ENCODE measurements at places on chromosomes 3 and 15. TPM values are rescaled to one million over a fixed set of nuclear protein-coding genes. Genes with fewer than 3 reads are reported as not detected.

GRCh38 chr3:190533511-190534281 lies 19.8 kb downstream of the IL1RAP start:
- peak; percentile 82 for DNase-seq

DNA sequence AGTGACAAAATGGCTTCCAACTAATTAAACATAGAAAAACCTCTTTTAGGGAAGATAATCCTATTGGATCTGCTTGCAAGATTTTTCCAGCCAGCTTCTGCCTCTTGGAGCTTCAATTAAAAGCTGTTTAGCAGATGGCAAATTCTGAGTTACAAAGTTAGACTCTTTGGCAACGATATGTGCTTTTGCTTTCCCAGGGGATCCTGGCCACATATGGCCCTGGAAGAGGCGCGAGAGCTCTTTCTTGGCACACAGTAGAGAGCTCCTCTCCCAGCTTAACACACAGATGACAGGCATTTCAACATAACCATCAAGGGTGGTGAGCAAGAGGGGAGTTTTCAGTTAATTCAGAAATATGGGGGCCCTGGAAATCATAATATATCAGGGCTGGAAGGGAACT lies 41.6 kb upstream of the GALNT15 start:
- DNase-seq = no peak

- no peak for DNase-seq
Measured at GRCh38 chr3:101970905-101971304, 121.6 kb downstream of the NFKBIZ start.

- no peak for DNase-seq
Measured at GRCh38 chr3:187063286-187064121, 75.8 kb downstream of the RPL39L start.

DNA sequence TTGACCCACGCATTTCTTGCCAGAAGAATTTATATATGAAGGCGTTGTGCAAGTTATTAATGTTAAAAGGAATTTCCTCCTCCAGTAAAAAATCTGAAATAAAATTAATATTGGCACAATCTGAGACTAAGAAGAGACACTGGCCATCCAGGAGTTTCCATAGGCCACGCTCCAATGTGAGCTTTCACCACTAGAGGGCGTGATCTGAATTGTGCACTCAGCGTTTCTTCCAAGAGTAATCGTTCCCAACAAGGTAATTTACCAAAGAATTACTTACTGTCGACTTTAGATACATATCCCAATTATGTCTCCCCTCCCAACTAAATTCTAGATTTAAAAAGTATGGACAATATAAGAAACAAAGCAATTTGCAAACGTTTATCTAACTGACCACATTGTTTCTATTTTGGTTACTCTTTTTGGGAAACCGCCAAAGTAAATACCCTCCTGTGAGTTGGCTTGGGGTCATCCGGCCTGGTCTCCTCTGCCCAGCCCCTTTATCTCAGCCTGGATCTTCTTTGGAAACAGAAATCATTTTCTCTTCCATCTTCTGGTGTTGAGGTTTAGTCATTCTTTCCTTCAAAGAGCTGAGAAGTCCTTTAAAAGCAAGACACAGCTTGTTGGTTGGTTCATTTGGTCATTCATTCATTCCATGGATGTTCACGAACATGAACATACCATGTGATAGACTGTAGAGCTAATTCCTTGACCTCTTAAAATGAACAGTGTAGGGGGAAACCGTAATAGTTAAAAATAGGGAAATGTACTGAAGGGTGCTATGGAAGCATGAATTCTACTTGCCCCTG lies 26.2 kb downstream of the POLR2M start:
- DNase-seq = no peak

GRCh38 chr3:45010811-45011333 lies 15.2 kb upstream of the CLEC3B start:
- no peak for DNase-seq

- DNase-seq = no peak
Measured at GRCh38 chr15:59005579-59005978, 18.1 kb downstream of the RNF111 start.

DNA sequence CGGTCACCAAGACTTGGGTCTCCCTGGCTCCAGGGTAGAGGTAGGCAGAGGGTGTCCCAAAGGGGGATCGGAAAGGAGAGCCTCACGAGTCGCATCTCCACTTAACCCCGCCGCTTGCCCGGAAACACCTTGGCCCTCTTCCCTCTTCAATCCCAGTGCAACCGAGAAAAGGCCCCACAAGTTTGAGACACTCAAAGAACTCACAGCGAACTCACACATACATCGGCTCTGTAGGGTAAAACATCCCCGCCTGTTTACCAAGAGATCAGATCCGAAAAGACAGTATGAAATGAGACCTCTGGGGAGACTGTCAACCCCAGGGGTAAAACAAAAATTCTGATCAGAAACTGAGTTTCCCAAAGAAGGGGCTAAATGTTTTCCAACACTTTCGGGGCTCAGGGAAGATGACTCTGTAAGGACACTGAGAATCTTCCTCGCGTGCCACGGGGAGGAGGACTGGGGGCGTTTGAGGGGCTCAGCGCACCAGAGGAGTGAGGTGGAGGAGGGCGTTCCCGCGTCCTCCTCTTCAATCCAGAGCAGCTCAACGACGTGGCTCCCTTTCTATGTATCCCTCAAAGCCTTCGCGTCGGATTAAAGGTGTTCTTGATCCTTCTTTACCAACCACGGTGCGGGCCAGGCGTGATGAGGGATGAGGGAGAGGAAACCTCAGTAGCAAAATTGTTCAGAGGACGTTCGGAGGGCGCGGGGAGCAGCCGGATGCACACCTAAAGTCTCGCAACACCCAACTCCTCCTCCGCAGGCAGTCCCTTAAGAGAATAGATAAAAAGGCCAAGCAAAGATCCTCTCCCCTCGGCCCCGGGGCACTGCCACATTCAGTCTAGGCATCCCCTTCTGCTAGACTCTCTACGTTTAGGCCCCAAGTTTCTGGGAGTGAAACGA lies 3.7 kb downstream of the WNT5A start:
- no peak for DNase-seq

GRCh38 chr3:149442043-149442442 lies 32.5 kb upstream of the TM4SF4 start:
- DNase-seq = no peak

GRCh38 chr3:69767571-69767970 lies 28.3 kb downstream of the MITF start:
- peak; percentile 57 for DNase-seq

DNA sequence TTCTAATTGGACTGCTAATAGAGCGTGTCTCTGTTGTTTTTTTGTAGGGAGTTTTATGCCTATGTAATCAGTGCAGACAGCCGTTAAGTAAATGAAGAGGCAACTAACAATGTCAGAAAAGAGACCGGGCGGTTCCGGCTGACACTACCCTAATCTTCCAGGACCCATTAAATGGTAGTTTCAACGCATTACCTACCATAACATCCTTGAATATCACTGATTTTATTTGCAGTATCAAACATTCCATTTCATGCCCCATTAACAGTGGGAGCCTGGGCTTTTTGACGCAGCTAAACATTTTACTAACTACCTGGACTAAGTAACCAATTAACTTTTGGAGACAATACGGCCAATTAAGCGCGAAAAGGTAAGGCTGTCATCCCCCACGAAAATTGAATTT lies 832.9 kb upstream of the NR2F2 start:
- DNase-seq = no peak

GRCh38 chr3:55000546-55000945 lies 72.7 kb upstream of the LRTM1 start:
- DNase-seq = no peak

DNA sequence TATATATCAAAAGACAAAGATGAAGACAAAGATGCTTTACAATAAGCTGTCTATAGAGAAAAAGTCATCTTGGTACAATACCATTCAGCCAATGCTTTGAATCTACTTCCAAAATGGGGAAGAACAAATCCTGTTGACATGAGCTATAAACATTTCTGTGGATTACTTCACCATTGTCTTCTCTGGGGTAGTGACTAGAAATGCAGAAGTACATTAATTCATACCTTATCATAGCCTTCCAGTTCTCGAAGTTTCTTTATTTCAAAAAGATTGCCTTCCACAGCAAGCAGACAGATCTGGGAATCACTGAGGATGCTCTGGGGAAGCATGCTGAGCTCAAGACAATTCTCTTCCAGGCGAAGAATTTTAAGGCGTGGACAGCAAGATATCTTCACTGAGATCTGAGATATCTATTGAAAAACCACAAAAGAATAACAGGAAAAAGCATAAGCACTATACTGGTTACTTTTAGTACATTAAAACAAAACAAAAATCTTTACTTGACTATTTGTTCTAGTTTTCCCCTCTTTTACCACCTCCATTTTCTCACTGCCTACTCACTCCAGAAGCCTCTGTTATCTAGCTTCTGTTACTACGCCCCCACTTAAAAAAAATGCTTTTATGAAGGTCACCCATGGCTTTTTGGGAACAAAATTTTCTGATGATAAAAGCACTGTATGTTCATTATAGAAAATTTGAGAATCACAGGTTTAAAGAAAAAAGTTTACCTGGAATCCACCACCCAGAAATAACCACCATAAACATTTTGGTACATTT lies 3.6 kb downstream of the LRRC57 start:
- no peak for DNase-seq

- peak; percentile 44 for DNase-seq
Measured at GRCh38 chr3:53809764-53810400, 36.3 kb downstream of the CHDH start.

DNA sequence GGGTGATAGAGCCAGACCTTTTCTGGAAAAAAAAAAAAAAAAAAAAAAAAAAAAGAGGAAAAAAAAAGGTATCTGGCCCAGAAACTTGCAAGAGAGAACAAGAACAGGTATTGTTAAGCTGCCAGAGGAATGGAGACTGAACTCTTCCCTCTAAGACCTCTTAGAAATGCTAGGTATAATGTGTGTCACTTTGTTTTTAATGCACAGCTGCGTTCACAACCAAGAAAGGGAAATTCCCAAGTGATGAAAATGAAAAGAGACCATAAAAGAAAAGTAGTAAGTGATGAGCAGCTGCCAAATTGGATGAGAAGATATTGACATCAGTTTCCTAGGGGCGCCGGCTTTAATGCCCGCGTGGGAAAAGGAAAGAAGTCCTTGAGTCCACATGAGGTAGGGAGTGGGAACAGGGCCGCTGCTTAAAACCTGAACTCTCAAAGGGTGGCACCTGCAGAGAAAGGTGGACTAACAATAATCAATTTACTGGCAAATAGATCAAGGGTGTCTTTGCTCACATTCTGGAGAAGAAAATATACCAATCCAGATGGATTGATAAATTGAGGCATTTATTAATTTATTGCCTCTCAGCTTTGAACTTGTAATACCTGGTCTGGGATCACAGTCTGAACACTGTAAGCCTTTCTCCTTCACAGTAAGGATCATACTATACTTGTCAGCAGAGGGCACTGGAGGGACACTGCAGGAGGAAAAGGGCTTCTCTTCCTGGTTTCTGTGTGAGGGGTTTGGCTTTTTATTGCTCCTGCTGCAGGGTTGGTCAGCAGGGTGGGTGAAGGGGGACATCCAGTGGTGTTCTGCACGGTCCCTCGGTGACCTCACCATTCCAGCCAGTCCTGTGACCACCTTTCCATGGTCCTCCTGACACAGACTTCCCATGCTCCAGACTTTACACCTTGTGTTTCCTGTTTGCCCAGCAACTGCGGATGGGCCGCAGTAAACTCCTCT lies 131.6 kb downstream of the AQP9 start:
- DNase-seq = no peak

IL5RA gene
- 0.69 TPM for total RNA-seq

HCLS1 gene
- 76.5 TPM for total RNA-seq

GPR171 gene
- total RNA-seq = 3.2 TPM

RTP3 gene
- total RNA-seq = not detected

FAM81A gene
- total RNA-seq = 1.3 TPM

ACAN gene
- total RNA-seq = 0.06 TPM

CAPN3 gene
- total RNA-seq = 45.4 TPM

ECE2 gene
- not detected for total RNA-seq

FRMD4B gene
- 60.7 TPM for total RNA-seq

Measured in upper lobe of right lung (tissue), 1 donor.